ENCODE measurements at places on chromosomes 7 and 10.

DNA sequence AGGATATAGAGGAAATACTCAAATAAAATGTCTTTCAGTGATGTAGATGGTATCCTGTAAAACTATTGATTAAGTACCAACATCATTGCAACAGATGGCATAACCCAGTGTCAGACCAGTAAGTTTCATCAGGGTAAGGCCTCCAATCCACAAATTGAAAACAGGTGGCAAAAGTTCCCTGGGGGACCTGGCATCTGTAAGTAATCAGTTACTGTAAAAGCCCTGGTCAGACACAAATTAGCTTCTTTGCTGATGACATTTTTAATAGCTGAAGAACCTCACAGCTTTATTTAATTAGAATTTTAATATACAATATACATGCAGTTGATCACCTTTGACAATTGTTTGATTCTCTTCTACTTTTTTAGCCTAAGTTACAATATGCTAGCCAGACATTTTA lies 152.5 kb downstream of the PLXDC2 start:
- no peak overlapping the region for H3K27ac ChIP-seq
- H3K27me3 ChIP-seq = no peaks in the 10 kb centered on the region
- H3K4me1 ChIP-seq = peaks cover 4% of the 10 kb centered on the region
- no peak for DNase-seq
- H3K4me3 ChIP-seq = no peak overlapping the region

DNA sequence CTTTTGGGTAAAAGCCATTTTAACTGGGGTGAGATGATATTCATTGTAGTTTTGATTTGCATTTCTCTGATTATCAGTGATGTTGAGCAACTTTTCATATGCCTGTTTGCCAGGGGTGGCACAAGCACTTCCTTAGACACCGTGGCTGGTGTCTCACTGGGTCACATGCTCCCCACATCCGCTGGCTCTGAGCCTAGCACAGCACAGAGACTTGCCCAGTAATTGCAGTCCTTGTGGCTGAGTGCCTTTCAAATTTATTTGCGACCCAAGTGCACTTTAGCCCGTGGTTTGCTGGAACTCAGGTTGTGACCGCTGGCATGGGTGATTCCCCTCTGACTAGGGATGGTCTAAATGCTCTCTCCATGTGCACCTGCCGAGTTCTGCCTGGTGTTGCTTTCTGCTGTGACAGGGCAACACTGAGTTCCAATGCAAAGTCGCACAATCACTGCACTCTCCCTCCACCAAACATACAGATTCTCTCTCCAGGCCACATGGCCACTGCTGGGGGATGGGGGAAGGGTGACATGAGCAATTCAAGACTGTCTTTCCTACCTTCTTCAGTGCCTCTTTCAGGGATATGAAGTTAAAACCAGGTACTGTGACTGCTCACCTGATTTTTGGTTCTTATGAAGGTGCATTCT lies 66.5 kb downstream of the ZNF277 start:
- no peak overlapping the region for H3K27ac ChIP-seq
- peaks cover 4% of the 10 kb centered on the region for H3K4me1 ChIP-seq
- no peak overlapping the region for H3K4me3 ChIP-seq
- H3K27me3 ChIP-seq = no peaks in the 10 kb centered on the region
- no peak for DNase-seq

- peaks cover 6% of the 10 kb centered on the region for H3K36me3 ChIP-seq
- H3K27me3 ChIP-seq = no peaks in the 10 kb centered on the region
- no peak overlapping the region for H3K27ac ChIP-seq
- no peak for DNase-seq
Observed at GRCh38 chr7:143410521-143411004, 1.9 kb upstream of the EPHA1 start.

DNA sequence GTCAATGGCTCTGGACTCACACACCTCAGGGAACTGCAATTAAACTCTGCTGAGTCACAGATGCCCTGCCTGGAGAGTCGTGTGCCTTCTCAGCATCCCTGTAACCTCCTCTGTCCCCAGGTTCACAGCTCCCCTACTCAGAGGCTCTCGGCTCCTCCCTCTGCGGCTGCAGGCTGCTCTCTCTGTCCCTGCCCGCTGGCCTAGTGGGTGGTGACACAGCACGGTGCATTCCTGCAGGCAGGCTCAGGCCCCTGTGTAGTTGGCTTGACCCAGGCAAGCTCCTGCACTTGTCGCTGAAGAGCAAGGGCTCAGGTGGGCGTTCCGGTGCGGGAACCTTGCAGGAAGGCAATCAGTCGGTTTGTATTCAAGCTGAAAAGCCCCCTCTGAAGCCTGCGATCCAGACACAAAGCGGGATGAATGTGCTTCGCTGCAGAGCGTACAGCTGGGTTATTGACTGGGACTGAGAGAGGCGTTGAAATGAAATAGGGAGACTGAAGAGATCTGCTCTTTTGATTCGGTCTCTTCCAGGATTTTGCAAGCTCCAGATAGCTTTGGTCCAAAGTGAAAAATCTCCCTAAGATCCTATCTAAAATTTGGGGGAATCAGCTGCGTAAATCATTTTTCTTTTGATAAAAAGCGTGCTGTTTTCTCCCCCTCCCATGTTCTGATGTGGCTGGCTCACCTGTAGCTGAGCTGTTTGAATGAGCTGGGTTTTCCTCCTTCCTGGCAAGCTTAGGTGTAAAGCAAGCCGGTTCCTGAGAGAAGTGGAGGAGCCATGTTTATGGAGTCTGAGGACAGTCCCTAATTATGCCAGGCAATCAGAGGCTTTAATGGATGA lies 208.7 kb upstream of the PHYHIPL start:
- H3K36me3 ChIP-seq = no peaks in the 10 kb centered on the region
- H3K4me3 ChIP-seq = no peak overlapping the region
- peak; percentile 41 for DNase-seq
- H3K4me1 ChIP-seq = no peaks in the 10 kb centered on the region
- peaks cover 4% of the 10 kb centered on the region for H3K27me3 ChIP-seq

DNA sequence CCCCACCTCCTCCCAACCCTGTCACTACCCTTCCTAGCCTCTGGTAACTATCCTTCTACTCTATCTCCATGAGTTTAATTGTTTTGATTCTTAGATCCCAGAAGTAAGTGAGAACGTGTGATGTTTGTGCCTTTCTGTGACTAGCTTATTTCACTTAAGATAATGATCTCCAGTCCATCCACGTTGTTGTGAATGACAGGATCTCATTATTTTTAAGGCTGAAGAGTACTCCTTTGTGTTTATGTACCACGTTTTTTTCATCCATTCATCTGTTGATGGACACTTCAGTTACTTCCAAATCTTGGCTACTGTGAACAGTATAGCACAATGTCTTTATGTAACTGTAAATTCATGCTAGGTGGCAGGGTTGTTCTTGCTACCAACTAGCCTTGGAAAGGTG lies 461.6 kb downstream of the PLXDC2 start:
- no peaks in the 10 kb centered on the region for H3K27me3 ChIP-seq
- no peak for DNase-seq
- H3K36me3 ChIP-seq = no peaks in the 10 kb centered on the region
- no peaks in the 10 kb centered on the region for H3K4me1 ChIP-seq

DNA sequence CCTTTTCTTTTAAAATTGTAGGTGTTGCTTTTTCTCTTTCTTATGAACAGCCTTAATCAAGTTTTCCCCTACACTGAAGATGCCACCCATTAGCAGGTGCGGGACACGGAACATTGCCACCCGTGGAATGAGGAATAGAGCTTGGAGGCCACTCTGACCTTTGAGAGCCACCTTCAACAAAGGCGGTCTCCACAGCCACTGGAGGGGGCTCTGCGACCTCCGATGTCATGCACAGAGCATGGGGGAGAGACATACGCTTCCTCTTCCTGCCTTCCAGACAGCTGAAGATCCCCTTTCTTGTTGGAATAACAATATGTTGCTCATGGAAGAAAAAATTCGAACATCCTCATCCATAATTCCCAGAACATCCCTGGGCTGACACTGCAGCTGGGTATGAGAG lies 39.1 kb downstream of the ADARB2 start:
- H3K27me3 ChIP-seq = no peaks in the 10 kb centered on the region
- no peak for DNase-seq
- H3K4me1 ChIP-seq = no peaks in the 10 kb centered on the region
- H3K36me3 ChIP-seq = no peaks in the 10 kb centered on the region
- H3K4me3 ChIP-seq = no peak overlapping the region

Data from iPS DF 6.9 (cell line).